ENCODE measurements at places on chromosomes 12 and 14. TPM values are rescaled to one million over a fixed set of nuclear protein-coding genes. Genes with fewer than 3 reads are reported as not detected.

- peak; percentile 65 for DNase-seq
Measured at GRCh38 chr14:75249251-75249957, 29.2 kb upstream of the FOS start.

Gene CLMN
- total RNA-seq = 3.6 TPM

DNA sequence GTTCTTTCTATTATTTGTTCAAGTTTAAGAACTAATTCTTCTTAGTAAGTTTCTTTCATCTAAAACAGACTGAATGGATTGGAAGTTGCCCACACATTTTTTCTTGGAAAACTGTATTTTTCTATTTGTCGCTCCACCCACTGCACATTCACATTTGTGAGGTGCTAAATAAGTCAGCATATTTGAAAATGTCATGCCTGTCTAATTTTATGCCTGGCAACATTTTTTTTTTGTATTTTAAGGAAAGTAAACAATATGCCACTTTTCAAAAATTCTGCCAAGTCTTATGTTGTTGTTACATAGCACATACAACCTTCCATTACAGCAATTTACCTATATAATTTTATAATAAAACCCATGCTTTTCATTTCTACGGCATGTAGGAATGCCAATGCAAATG lies 112.7 kb upstream of the PTPRB start:
- DNase-seq = no peak

DNA sequence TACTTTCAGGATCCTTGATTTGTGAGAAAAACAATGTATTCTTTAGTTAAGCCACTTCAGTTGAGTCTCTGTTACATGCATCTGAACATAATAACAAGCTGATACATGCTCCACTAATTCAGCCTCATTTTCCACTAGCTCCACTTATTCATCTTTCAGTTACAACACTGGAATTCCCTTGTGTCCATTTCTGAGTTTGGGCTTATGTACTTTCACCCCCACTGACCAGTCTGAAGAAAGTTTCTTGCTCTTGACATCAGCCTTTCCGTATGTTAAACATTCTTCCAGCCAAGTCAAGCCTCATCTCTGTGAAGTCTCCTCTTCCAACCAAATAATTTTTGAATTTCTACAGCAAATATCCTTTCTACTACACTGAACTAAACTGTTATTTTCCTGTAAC lies 592.5 kb upstream of the NOVA1 start:
- DNase-seq = no peak

DNA sequence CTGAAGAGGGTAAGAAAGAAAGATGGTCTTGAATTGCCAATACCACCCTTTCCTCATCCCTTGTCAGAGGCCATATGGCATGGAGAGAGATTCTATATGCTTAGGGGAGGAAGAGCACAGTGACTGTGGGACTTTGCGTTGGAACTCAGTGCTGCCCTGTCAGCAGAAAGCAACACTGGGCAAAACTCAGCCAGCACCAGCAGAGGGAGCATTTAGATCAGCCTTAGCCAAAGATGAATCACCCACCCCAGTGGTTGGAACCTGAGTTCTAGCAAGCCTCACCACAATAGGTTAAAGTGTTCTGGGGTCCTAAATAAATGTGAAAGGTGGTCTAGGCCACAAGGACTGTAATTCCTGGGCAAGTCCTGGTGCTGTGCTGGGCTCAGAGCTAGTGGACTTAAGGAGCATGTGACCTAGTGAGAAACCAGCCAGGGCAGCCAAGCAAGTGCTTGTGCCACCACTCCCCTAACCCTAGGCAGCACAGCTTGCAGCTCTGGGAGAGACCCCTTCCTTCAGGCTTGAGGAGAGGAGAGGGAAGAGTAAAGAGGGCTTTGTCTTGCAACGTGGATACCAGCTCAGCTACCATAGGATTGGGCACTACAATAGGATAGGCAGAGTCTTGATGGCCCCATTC lies 11.4 kb upstream of the BCAT1 start:
- peak; percentile 46 for DNase-seq

GRCh38 chr12:104748790-104749189 lies 209.3 kb downstream of the SLC41A2 start:
- no peak for DNase-seq

Gene HOXC9
- 8.8 TPM for total RNA-seq

Gene TAS2R30
- total RNA-seq = 0.32 TPM

GRCh38 chr12:58765076-58765475 lies 155.2 kb downstream of the LRIG3 start:
- no peak for DNase-seq

- DNase-seq = no peak
Measured at GRCh38 chr12:128644664-128645296, 179.0 kb downstream of the SLC15A4 start.

DNA sequence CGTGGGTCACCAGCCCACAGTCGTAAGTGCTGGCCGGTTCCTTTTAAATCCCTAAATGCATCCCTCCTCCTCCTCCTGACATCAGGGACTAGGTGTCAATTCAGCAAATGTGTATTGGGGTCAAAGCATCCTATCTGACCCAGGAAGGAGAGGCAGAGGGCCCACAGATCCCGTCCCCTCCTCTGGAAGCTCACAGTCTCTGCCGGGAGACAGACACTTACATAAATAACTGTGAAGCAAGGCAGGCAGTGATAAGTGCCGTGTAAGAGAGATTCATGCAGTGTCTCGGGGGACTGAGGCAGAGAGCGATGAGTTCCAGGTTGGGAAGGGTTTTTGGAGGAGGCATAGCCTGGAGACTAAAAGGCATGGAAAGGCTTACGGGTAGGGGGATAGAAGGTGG lies 44.1 kb downstream of the HRK start:
- DNase-seq = no peak

GRCh38 chr12:122982477-122982815 lies 2.0 kb downstream of the ARL6IP4 start:
- DNase-seq = no peak

Gene IFT43
- total RNA-seq = 35.0 TPM

DNA sequence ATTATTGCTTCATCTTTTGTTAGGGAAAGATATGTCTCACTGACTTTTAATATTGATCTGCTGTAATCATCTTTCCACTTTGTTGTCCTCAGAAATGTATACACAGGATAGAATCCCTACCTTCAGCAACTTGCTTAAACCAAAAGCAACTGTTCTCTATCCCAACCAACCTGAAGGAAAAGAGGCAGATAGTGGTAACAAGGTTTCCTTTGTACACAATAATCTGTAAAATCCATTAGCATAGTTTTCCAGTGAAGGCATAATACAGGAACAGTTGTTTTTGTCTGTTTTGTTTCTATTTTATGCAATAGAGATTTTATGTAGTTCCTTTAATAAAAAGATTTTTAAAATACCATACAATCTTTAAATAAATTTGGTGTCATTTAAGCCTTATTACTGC lies 170.5 kb downstream of the PIK3C2G start:
- DNase-seq = no peak

GRCh38 chr14:43790681-43791080 lies 716.4 kb downstream of the FSCB start:
- no peak for DNase-seq

GRCh38 chr12:26633591-26634210 lies 199.3 kb downstream of the ITPR2 start:
- DNase-seq = peak; percentile 28

Gene CLECL1
- total RNA-seq = not detected

Gene ZNF891
- total RNA-seq = 1.0 TPM

Gene MYF5
- total RNA-seq = 957 TPM

Gene ACOT6
- total RNA-seq = not detected

DNA sequence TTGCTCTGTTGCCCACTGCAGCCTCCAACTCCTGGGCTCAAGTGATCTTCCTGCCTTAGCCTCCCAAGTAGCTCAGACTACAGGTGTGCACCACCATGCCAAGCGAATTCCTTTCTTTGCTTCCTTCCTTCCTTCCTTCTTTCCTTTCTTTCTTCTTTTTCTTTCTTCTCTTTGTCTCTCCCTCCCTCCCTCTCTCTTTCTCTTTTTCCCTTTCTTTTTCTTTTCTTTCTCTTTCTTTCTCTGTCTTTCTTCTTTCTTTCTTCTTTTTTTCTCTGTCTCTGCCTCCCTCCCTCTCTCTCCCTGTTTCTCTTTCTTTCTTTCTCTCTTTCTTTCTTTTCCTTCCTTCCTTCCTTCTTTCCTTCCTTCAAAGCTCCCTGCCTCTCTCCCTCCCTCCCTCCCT lies 52.9 kb downstream of the LGMN start:
- DNase-seq = no peak

DNA sequence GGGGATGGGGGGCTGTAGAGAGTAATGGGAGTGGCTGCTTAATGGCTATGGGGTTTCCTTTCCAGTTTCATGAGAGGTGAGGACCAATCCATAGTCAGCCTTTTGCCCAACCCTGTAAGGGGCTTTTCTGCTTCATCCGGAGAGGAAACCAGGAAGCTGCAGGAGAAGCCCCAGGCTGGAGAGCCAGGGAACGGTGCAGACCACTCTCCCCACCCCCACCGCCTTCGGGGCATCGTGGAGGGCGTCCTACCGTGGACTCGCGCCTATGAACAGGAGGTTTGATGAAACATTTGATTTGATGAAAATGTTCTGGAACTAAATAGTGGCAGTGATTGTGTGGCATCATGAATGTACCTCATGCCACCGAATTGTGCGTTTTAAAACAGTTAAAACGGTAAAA lies 204.3 kb upstream of the DIO3 start:
- no peak for DNase-seq

- DNase-seq = peak; percentile 0
Measured at GRCh38 chr12:81461163-81461562, 298.0 kb downstream of the PPFIA2 start.

Gene TAS2R43
- 0.19 TPM for total RNA-seq

DNA sequence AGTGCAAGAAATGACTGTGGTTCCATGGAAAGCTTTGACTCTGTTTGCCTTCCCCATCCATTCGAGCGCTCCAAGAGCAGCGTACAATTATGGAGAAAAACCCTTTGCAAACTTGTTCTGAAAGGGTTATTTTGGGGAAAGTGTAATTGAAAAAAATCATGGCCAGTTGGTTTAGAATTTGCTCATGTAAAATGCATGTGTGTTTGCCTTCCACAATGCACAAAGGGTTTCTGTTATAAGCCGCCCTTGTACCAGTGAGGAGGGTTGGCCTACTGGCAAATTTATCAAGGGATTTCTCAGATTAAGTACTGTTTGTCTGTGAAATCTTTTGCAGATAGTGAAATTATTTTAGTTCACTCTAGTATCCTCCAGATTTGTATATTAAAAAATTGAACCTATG lies 62.7 kb upstream of the PELI2 start:
- no peak for DNase-seq

Gene B3GNT4
- 0.06 TPM for total RNA-seq

DNA sequence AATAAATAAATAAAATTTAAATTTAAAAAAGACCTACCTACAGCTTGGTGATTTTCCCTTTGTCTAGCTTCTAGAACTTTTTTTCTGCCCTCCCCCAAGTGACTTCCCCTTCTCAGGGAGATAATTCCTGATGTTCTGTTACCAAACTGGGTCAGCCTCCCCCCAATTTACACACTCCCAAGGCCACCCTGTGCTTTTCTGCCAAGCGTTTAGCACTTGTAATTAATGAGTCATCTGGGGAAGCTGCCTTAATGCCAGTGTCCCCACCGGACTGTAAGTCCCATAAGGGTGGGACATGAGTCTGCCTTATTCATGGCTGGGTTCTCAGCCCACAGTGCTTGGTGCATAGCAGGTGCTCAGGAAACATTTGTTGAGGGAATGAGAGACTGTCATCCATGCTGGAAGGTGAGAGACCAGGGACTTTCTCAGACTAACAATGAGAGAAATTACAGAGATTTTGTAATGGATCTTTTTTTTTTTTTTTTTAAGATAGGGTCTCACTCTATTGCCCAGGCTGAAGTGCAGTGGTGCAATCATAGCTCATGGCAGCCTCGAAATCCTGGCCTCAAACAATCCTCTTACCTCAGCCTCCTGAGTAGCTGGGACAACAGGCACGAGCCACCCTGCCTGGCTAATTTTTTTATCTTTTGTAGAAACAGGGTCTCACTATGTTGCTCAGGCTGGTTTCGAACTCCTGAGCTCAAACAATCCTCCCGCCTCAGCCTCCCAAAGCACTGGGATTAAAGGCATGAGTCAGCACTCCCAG lies 106.8 kb downstream of the PHETA1 start:
- no peak for DNase-seq

GRCh38 chr14:100988411-100988900 lies 84.9 kb upstream of the RTL1 start:
- no peak for DNase-seq

GRCh38 chr14:104940526-104941150 lies 16.0 kb downstream of the PLD4 start:
- DNase-seq = no peak

GRCh38 chr14:32696325-32697091 lies 242.2 kb upstream of the NPAS3 start:
- no peak for DNase-seq

DNA sequence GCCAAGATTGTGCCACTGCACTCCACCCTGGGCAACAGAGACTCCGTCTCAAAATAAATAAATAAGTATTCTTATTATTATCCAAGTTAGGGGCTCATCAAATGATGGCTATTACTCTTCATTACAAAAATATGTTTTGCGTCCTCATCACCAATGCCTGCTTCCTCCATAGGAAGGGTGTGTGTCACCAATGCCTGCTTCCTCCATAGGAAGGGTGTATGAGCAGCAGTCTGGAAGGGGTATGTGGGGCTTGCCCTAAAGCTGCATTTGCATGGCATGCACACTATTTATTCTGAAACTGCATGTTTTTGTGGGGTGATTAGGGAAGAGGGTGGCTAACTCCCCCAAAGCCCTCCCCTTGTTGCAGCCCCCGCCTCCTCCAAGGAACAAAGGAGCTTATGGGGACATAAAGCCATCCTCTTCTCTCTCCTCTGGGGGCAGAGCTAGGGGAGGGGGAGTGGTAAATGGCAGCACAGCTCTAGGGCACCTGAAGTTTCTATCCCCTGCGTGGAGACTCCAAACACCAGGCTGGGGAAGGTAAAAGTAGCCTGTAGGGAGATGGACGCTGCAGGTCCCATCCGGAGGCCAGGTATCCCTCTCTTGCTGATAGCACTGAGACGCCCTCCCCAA lies 1.3 kb downstream of the CAMKK2 start:
- no peak for DNase-seq

DNA sequence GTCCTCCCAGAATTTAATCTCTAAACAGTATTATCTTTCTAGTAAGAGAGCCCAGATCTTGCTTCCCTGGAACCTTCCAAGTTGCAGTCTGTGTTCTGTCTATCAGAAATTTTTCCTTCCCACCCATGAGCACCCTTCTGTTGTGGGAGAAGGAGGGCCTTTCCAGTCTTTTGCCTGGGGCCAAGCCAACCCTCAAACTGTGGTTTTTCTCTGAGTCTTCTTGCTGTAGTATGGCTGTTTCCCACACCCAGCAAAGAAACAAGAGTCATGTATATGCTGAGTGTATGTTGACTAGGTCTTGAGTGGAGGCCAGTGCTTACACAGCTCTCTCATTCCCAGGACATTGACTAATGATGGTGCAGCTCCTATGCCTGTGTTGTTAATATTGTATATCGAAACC lies 104.5 kb downstream of the TGFB3 start:
- DNase-seq = peak; percentile 64

Gene OTOGL
- 0.34 TPM for total RNA-seq

- DNase-seq = no peak
Measured at GRCh38 chr12:67881565-67881964, 107.7 kb upstream of the IFNG-AS1 start.

GRCh38 chr12:70106347-70106746 lies 136.9 kb upstream of the CNOT2 start:
- DNase-seq = no peak

- DNase-seq = peak; percentile 76
Measured at GRCh38 chr12:114662512-114663177, 21.3 kb downstream of the TBX3 start.

All from LHCN-M2 (cell line).